Ecto neural progenitor cell (in vitro differentiated cells): ENCODE measurements at places on chromosomes 3 and 15.

DNA sequence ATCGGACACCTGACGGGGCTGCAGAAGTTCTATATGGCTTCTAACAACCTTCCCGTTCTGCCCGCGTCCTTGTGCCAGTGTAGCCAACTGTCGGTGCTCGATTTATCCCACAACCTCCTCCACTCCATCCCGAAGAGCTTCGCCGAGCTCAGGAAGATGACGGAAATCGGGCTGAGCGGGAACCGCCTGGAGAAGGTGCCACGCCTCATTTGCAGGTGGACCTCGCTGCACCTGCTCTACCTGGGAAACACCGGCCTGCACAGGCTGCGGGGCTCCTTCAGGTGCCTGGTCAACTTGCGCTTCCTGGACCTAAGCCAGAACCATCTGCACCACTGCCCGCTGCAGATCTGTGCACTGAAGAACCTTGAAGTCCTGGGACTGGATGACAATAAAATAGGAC lies 9.8 kb upstream of the LRRC34 start:
- no peak for DNase-seq

GRCh38 chr3:39146611-39147591 lies 6.5 kb downstream of the CSRNP1 start:
- DNase-seq = no peak

- DNase-seq = peak; percentile 42
These were observed 51.9 kb upstream of the ATP2B2 start for GRCh38 chr3:10557250-10557649.

DNA sequence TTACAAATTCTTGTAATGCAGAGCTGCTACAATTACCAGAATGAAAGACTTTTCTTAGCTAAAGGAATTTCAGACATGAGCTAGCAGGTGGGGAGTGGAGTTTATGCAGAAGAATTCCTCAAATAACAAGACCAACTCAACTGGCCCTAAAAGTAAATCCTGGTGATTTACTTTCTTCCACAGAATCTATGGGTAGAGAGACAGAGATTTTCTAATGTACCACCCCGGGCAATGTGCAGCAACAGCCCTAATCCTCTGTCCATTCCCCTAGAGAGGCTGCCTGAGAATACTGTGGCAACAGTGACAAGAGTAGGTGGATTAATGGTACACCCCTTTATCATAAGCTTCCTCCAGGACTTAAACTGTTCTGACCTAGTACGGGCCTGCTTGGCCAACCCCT lies 55.2 kb downstream of the AQR start:
- no peak for DNase-seq

- DNase-seq = peak; percentile 74
These were observed 93.9 kb upstream of the CCDC80 start for GRCh38 chr3:112734736-112735350.

DNA sequence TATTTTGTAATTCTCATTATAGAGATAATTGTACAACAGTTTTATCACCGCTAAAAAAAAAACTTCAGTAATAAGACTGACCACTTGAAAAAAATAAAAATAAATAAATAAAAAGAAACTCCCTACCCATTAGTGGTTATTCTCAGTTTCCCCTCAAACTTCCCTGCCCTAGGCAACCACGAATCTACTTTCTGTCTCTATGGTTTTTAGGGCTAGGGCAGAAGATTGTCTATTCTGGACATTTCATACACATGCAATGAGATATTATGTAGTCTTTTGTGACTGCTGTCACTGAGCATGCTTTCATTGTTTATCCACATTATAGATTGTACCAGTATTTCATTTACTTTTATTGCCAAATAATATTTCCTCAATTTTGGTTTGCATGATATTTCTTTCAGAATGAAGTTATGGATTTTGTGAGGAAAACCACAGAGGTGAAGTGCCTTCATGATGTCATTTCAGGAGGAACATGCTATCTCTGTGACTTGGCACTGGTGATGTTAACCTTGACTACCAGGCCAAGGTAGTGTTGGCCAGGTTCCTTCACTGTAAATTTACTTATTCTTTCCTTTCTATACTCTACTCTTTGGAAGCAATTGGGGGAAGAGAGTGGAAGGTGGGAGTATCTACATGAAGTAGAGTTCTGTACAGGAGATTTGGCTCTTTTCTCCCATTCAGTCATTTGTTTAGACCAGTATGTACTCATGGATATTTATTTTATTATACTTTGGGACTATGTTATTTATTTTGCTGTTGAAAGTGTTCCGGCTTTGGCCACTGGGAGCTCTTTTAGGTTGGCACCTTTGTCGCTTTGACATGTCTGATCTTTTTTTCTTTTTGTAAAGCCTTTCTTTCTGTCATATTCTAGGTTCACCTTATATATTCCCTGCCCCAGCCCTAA lies 86.3 kb downstream of the GMPS start:
- DNase-seq = no peak

DNA sequence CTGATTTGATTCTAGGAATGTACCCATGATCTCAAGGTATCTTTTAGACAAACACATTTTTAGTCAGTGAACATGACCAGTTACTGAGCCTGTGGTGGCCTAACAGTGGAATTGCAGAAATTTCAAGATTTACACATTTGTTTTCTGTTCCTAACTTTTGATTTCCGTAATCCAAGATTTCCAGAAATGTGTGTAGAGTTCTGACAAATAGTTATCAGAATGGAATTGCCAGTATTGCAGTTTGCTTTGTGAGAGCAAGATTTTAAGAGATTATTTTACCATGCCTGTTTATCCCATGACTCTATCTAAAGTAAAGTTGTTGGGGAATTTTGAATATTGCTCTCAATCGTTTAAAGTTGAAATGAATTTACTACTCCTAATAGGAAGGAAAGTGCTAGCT lies 11.7 kb upstream of the UTS2B start:
- no peak for DNase-seq

DNA sequence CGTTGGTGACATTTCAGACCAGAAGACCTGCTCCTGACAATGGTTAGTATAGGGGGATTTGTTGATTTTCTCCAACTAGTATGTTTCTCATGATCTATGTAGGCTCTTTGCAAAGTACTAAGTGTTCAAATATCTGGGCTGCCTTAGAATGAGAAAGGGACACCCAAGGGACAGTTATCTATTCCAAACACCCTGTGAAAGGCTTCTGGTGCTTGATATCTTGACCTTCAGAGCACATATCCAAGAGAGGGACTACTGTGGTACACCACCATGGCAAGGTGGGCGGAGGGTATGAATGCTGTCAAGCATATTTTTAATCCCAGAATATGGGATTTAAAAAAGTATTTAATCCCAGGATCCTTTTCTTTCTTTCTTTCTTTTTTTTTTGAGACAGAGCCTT lies 1.1 kb downstream of the FANCD2OS start:
- no peak for DNase-seq

GRCh38 chr15:63440756-63441155 lies 59.1 kb upstream of the CA12 start:
- DNase-seq = no peak

- no peak for DNase-seq
These were observed 83.1 kb upstream of the PLCL2 start for GRCh38 chr3:16801698-16802097.

GRCh38 chr3:4623421-4623999 lies 130.4 kb downstream of the ITPR1 start:
- no peak for DNase-seq

- DNase-seq = no peak
These were observed 264.7 kb upstream of the NECTIN3 start for GRCh38 chr3:110806924-110807323.

- no peak for DNase-seq
These were observed 7.4 kb upstream of the SLC6A1 start for GRCh38 chr3:10985181-10985580.

- DNase-seq = no peak
These were observed 44.9 kb upstream of the DGKG start for GRCh38 chr3:186406669-186407635.

DNA sequence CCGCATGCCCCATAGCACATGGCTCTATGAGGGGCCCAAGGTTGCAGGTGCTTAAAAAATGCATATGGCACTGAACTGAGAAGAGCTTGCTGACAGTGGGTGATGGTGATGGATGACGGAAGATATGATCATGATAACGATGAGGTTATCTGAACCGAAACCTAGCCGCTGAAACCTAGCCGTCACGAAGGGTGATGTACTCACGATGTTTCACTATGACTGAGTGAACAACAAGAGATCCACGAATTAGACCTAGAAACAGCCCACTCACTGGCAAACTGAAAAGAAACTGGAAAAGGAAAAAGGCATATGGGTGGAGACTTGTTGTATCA lies 57.6 kb upstream of the BCL6 start:
- DNase-seq = no peak

GRCh38 chr3:14793126-14793857 lies 25.5 kb upstream of the FGD5 start:
- no peak for DNase-seq

DNA sequence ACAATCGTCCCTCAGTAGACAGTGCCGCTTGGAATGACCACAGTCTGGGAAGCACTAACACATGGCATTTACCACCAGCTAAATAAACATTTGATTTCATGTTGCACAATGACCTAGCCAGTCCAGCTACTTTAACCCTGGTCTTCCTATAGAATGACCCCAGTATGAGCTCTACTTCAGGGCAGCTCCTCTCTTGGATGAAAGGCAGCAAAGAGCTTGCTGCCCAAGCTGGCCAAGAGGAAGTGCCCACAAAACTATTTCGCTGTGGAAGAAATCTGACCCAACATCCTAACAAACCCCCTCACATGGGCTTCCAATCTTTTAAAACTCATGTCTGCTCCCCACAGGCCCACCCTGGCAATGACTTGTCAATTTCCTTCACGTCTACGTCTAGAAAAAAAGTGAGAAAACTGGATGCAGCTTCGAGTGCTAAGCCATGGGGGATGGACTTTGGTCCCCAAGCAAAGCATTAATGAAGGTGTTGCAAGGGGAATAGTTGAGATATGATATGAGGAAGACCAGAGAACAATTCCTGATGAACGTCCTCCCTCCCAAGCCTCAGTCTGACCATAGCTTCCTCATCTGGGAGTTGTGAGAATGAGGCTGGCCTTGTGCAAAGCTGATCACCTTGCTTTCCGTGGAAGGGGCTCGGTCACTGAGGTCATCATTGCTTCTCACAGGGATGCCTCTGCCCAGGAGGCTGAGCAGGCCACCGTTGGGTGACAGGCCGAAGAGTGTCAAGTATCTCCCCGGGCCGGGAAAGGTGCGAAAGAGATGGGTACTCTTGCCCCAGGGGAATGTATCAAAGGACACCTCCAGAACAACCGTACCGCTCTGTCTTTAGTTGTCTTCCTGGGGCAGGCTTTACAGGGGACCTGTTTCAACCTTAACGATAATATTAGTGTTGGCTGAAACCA lies 964 bp downstream of the SLC25A20 start:
- DNase-seq = no peak

GRCh38 chr3:157043771-157044170 lies 116.2 kb downstream of the CCNL1 start:
- DNase-seq = no peak

DNA sequence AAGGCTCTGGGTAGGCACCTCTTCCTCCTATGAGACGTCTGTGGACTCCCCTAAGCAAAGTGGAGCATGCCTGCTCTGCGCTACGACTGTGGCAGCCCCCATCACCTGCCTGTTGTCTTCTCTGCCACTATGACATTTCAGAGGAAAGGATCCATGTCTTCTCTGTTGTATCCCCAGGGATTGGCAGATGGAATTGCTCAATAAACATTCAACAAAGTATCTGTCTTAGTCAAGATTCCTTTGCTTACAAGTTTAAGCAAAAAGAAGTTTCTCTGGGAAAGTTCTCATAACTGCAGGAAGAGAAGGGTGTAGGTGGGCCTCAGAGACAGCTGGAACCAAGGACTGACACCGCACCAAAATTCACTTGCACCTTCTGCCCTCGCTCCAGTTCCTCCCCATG lies 34.3 kb downstream of the AMOTL2 start:
- DNase-seq = no peak

- peak; percentile 85 for DNase-seq
These were observed 84.4 kb downstream of the MYLK start for GRCh38 chr3:123799544-123800361.

GRCh38 chr15:39860200-39860599 lies 59.9 kb downstream of the GPR176 start:
- DNase-seq = no peak

GRCh38 chr15:80560601-80561400 lies 134.3 kb upstream of the ABHD17C start:
- DNase-seq = peak; percentile 33

GRCh38 chr3:5565026-5565425 lies 377.5 kb downstream of the EDEM1 start:
- no peak for DNase-seq

GRCh38 chr15:92599394-92599970 lies 56.1 kb downstream of the FAM174B start:
- DNase-seq = no peak

- no peak for DNase-seq
These were observed 120.2 kb downstream of the CNTN4 start for GRCh38 chr3:2218816-2219215.

- DNase-seq = no peak
These were observed 89.0 kb downstream of the MLH1 start for GRCh38 chr3:37082317-37082716.

DNA sequence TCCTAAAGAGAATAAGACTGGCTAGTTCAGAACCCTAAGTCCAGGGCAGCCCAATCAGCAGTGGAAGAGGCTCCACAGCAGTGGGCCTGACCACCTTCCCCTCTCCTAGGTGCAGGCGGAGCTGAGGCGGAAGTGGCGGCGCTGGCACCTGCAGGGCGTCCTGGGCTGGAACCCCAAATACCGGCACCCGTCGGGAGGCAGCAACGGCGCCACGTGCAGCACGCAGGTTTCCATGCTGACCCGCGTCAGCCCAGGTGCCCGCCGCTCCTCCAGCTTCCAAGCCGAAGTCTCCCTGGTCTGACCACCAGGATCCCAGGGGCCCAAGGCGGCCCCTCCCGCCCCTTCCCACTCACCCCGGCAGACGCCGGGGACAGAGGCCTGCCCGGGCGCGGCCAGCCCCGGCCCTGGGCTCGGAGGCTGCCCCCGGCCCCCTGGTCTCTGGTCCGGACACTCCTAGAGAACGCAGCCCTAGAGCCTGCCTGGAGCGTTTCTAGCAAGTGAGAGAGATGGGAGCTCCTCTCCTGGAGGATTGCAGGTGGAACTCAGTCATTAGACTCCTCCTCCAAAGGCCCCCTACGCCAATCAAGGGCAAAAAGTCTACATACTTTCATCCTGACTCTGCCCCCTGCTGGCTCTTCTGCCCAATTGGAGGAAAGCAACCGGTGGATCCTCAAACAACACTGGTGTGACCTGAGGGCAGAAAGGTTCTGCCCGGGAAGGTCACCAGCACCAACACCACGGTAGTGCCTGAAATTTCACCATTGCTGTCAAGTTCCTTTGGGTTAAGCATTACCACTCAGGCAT lies 33.7 kb downstream of the VIPR1 start:
- DNase-seq = no peak

DNA sequence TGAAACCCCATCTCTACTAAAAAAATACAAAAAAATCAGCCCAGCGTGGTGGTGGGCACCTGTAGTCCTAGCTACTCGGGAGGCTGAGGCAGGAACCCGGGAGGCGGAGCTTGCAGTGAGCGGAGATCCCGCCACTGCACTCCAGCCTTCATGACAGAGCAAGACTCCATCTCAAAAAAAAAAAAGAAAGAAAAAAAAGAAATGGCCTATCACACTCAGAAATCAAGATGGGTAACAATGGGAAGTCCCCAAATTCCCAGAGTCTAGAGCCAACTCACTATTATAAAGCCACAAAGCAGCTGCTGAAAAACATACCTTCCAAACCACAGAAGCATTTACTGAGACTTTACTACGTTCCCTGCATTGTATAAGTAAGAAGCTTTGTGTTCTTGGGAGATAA lies 7.5 kb downstream of the HDGFL3 start:
- DNase-seq = no peak
